ENCODE measurements at places on chromosomes 7 and 10. TPM values are rescaled to one million over a fixed set of nuclear protein-coding genes. Genes with fewer than 3 reads are reported as not detected.

Gene ADAM22
- total RNA-seq = 0.31 TPM

Gene ARHGEF5
- total RNA-seq = 0.41 TPM

Gene STEAP4
- total RNA-seq = 14.4 TPM

Gene PRF1
- total RNA-seq = 0.18 TPM

Gene CCDC136
- total RNA-seq = 0.61 TPM

Gene INPP5A
- 74.9 TPM for total RNA-seq

Gene NXPH1
- total RNA-seq = not detected

Gene TAS2R5
- 0.98 TPM for total RNA-seq

Gene FAM13C
- 125 TPM for total RNA-seq

Gene NKX2-3
- not detected for total RNA-seq

Gene VPS41
- total RNA-seq = 15.3 TPM

DNA sequence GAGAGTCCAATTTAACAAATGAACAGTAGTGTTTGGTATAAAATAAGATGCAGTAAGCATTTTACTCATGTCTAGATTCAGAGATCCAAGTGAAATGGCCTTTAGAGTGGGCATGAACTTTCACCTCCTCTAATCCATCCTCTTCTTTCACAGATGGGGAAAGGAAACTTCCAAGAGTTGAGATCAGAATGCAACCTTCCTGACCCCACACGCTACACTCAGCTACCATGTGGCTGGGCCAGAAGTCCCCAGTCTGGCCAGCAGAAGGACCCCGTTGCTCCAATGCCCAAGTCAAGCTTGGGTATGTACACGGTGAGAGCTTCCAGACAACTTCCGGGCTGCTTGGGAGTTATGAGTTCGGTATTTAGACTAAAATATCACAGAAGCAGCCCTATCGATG is 228.0 kb downstream of the ELMO1 start:
- H3K4me1 ChIP-seq = no peaks in the 10 kb centered on the region
- no peaks in the 10 kb centered on the region for H3K27me3 ChIP-seq
- H3K36me3 ChIP-seq = no peaks in the 10 kb centered on the region
- no peak for DNase-seq
- H3K27ac ChIP-seq = no peak overlapping the region
- no peak overlapping the region for H3K4me3 ChIP-seq

DNA sequence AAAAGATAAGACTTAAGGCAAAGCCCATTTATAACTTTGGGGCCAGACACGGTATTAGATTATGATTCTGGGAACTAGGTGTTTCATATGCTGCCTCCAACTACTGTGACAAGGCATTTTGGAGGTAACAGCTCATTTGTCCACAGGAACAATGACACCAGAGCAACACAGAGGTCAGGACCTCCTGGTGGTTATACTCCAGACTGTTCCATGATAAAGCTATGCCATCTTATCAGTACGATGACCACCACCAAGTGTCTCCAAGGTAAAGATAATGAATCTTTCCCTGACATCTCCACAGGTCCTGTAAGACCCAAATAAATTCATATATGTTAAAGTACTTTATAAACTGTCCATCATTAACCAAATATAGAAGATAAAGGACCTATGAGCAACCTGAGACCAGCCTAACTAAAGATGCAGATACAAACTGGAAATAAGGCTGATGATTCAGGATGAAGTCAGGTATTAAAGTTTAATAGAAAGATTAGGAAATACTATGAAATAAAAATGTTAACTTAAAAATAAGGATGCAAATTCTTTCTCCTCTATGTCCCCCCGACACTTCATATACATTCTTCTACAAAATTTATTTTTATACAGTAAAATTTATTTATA is 26.2 kb downstream of the CUL2 start:
- DNase-seq = no peak
- H3K27me3 ChIP-seq = no peaks in the 10 kb centered on the region
- no peak overlapping the region for H3K4me3 ChIP-seq
- H3K4me1 ChIP-seq = no peaks in the 10 kb centered on the region
- H3K27ac ChIP-seq = no peak overlapping the region

GRCh38 chr7:155963771-155964195 is 151.5 kb upstream of the SHH start:
- no peaks in the 10 kb centered on the region for H3K36me3 ChIP-seq
- no peak overlapping the region for H3K27ac ChIP-seq
- H3K4me3 ChIP-seq = no peak overlapping the region

- H3K36me3 ChIP-seq = no peaks in the 10 kb centered on the region
- H3K4me3 ChIP-seq = no peak overlapping the region
- no peaks in the 10 kb centered on the region for H3K27me3 ChIP-seq
- no peaks in the 10 kb centered on the region for H3K4me1 ChIP-seq
- H3K27ac ChIP-seq = no peak overlapping the region
These were observed 7.5 kb upstream of the SND1 start for GRCh38 chr7:127644484-127644883.

DNA sequence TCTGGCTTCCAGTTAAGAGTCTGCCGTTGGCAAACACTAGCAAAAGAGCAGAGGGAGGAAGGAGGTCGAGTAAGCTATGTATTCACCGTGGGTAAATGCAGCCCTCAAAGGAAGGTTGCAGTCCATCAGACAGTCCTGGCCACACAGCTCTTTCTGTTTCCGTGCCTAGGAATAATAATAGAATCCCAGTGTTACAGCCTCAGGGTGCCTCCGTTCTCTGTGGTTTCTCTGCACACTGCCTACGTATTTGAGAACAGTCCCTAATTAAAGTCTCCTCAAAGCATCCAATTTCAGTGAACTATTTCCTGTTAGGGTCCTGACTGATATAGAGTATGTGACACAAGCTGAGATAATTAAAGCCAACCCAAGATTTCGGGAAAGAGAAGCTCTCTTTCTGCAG is 176.7 kb downstream of the GPAM start:
- no peaks in the 10 kb centered on the region for H3K27me3 ChIP-seq
- no peaks in the 10 kb centered on the region for H3K4me1 ChIP-seq
- DNase-seq = no peak
- no peak overlapping the region for H3K27ac ChIP-seq

- no peak overlapping the region for H3K27ac ChIP-seq
- H3K4me1 ChIP-seq = no peaks in the 10 kb centered on the region
- DNase-seq = no peak
- H3K27me3 ChIP-seq = no peaks in the 10 kb centered on the region
These were observed 70.5 kb downstream of the SEMA3A start for GRCh38 chr7:84123965-84124547.

GRCh38 chr10:132148261-132149251 is 38.2 kb upstream of the DPYSL4 start:
- H3K36me3 ChIP-seq = no peaks in the 10 kb centered on the region
- DNase-seq = no peak
- no peaks in the 10 kb centered on the region for H3K27me3 ChIP-seq
- H3K4me1 ChIP-seq = no peaks in the 10 kb centered on the region
- H3K27ac ChIP-seq = no peak overlapping the region

DNA sequence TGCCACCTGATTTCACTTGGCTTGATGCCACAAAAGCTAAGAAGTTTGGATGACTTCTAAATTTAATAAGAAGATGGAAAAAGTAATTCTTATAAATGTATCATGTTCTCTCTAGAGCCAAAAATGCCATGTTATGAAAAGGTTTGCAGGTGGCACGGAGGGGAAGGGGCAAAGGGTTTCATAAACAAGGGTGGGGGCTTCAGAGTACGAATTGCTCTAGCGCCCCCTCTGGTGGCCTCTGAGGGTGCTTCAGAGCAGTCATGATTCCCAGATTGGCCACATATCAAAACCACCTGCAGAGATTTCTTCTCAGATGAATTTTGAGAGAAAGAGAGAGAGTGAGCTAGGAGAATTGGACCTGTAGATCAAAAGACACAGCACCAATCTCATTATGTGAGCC is 208.6 kb upstream of the YAE1 start:
- no peak overlapping the region for H3K27ac ChIP-seq
- H3K4me1 ChIP-seq = no peaks in the 10 kb centered on the region
- H3K36me3 ChIP-seq = no peaks in the 10 kb centered on the region
- no peak for DNase-seq

DNA sequence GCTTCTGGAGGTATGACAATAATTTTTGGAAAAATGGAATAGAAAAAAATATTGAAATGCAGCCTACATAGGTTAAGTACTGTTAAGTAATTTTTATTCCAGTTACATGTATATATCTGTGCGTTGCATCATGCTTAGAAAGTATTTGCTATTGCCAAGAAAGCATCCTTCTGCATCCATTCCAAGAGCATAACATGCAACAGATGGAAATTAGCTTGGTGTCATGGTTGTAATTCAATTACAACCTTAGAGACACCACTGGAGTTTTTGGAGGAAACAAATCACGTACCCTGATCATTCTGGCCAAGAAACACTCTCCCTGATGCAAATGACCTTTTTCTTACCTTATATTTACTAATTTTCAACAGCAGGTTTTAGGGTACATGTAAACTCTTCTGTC is 1.7 kb downstream of the AKR1B1 start:
- H3K27ac ChIP-seq = no peak overlapping the region
- no peak for DNase-seq
- peaks cover 9% of the 10 kb centered on the region for H3K36me3 ChIP-seq

DNA sequence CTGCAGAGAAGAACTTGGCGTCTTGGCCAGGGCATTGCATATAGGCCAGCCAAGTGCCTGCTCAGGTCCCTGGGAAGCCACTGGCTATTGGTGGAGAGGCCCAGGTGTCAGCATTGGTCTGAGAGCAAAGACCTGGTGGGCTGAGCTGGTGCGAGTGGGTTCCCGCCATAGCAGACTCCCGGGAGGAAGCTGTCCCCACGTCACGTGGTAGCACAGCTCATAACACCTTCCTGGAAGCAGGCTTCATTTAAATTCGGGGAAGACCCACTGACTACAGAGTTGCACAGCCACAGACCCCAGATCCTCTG is 130.5 kb downstream of the WDR37 start:
- no peaks in the 10 kb centered on the region for H3K4me1 ChIP-seq
- H3K36me3 ChIP-seq = no peaks in the 10 kb centered on the region
- H3K27me3 ChIP-seq = no peaks in the 10 kb centered on the region
- no peak for DNase-seq
- H3K4me3 ChIP-seq = no peak overlapping the region
- H3K27ac ChIP-seq = no peak overlapping the region

DNA sequence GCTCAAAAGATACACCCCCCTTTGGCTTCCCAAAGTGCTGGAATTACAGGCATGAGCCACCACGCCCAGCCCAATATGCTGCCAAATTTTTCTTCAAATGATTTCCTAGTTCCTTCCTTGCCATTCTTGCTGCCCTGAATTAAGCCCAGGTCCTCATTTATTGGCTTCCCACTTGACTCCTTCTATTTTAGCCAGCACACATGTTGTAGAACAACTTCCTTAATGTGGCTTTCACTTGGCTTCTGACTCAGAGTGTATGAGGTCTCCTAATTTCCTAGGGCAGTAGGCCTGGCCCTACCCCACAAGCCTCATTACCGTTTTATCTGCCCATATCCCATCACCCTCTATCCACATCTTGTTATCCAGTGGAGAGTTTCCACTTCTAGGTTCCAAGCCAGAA is 21.8 kb upstream of the HIPK2 start:
- no peaks in the 10 kb centered on the region for H3K27me3 ChIP-seq
- DNase-seq = no peak
- no peak overlapping the region for H3K27ac ChIP-seq
- no peaks in the 10 kb centered on the region for H3K36me3 ChIP-seq

GRCh38 chr7:79340212-79340611 is 113.3 kb downstream of the MAGI2 start:
- no peaks in the 10 kb centered on the region for H3K36me3 ChIP-seq
- no peak overlapping the region for H3K27ac ChIP-seq
- no peaks in the 10 kb centered on the region for H3K4me1 ChIP-seq
- H3K27me3 ChIP-seq = no peaks in the 10 kb centered on the region
- no peak for DNase-seq

DNA sequence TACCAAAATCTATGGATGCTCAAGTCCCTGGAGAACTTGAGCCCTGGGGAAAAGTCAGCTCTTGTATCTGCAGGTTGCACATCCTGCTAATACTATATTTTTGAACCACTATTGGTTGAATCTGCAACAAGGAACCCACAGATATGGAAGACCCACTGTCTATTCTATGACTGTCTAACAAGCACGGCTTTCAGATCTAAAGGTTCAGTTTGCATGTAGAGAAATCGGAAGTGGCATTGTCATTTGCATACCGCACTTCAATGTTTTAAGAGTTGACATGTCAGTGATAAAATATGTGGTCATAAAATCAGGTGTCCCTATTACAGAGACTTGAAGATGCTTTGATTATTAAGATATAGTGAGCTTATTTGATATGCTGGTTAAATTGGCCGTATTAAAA is 95.6 kb downstream of the MALRD1 start:
- H3K4me1 ChIP-seq = no peaks in the 10 kb centered on the region
- H3K27ac ChIP-seq = no peak overlapping the region
- no peaks in the 10 kb centered on the region for H3K27me3 ChIP-seq
- no peak for DNase-seq
- no peak overlapping the region for H3K4me3 ChIP-seq
- no peaks in the 10 kb centered on the region for H3K36me3 ChIP-seq

GRCh38 chr10:121553511-121554264 is 44.6 kb downstream of the FGFR2 start:
- DNase-seq = no peak
- H3K36me3 ChIP-seq = no peaks in the 10 kb centered on the region
- H3K27ac ChIP-seq = no peak overlapping the region
- H3K4me1 ChIP-seq = no peaks in the 10 kb centered on the region
- H3K4me3 ChIP-seq = no peak overlapping the region

DNA sequence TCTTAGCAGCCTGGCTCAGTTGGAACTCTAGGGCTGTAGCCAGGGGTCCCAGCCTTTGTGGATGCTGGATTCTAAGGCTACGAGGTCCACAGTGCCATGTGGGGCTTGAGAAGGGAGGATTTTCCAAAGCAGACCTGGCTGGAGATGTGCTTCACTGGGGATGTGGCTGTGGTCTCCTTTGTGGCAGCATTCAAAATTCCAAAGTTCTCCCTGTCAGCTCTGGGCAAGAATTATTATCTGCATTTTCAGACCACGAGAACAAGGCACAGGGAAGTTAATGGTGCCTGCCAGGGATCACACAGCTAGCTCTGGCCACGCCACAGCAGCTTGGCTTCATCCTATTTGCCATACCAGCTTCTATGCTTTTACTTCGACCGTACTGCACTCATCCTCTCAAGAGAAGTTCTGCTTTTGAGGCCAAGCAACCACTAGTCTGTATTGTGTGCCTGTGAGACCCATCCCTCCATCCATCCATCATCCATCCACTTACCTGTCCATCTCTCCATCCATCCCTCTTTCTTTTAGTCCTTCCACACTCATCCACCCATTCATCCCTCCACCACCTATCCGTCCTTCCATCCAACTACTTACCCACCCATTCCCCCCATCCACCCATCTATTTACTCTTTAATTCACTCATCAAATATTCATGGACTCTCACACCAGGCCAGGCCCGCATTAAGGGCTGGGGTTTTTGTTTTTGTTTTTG is 71.5 kb downstream of the ZMIZ1 start:
- H3K4me3 ChIP-seq = no peak overlapping the region
- DNase-seq = no peak
- peaks cover 87% of the 10 kb centered on the region for H3K4me1 ChIP-seq
- H3K27me3 ChIP-seq = no peaks in the 10 kb centered on the region

GRCh38 chr7:117185124-117185523 is 137.7 kb downstream of the WNT2 start:
- no peak overlapping the region for H3K27ac ChIP-seq
- no peaks in the 10 kb centered on the region for H3K27me3 ChIP-seq
- no peak for DNase-seq
- H3K4me1 ChIP-seq = no peaks in the 10 kb centered on the region
- no peaks in the 10 kb centered on the region for H3K36me3 ChIP-seq

- no peak for DNase-seq
- H3K4me1 ChIP-seq = peaks cover 39% of the 10 kb centered on the region
- H3K27ac ChIP-seq = no peak overlapping the region
- no peaks in the 10 kb centered on the region for H3K27me3 ChIP-seq
- no peak overlapping the region for H3K4me3 ChIP-seq
These were observed 257.3 kb downstream of the BMPER start for GRCh38 chr7:34162677-34163076.

- no peaks in the 10 kb centered on the region for H3K27me3 ChIP-seq
- H3K36me3 ChIP-seq = no peaks in the 10 kb centered on the region
- no peaks in the 10 kb centered on the region for H3K4me1 ChIP-seq
- no peak for DNase-seq
- H3K27ac ChIP-seq = no peak within 1 kb of the TSS
These were observed at the start of gene CYP2C18 for GRCh38 chr10:94683214-94684054. CYP2C18 (plus strand) TSS chr10:94683729; CDS start chr10:94683820, 91 bp downstream.
